ENCODE measurements at places on chromosomes 7 and 10. TPM values are rescaled to one million over a fixed set of nuclear protein-coding genes. Genes with fewer than 3 reads are reported as not detected.

Gene UNCX
- not detected for total RNA-seq

Gene PARP12
- total RNA-seq: 3.4 TPM

Gene FAM221A
- total RNA-seq: 34.4 TPM

Gene CRTAC1
- total RNA-seq: 4.6 TPM

Gene CPA5
- total RNA-seq: not detected

Gene MNX1
- 86.5 TPM for total RNA-seq

GRCh38 chr10:14466257-14466656, 135.5 kb upstream of the FRMD4A start:
- no peak for DNase-seq
- peaks cover 7% of the 10 kb centered on the region for H3K4me1 ChIP-seq
- H3K27ac ChIP-seq: no peak overlapping the region

DNA sequence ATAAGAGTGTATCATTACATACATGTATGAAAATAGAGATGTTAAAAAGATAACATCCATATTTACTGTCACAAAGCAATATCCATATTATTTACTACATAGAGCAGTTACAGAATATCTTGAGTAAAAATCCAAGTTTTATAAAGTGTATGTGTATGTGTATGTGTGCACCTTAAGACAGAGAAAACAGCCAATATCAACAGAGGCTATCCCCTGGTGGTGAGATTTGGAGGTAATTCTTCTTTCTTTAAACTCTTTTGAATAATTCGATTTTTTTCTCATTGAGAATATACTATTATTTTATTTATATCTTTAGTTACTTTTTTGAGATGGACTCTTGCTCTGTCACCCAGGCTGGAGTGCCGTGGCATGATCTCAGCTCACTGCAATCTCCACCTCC, 18.4 kb downstream of the TRDMT1 start:
- H3K27me3 ChIP-seq: no peaks in the 10 kb centered on the region
- peaks cover 3% of the 10 kb centered on the region for H3K4me1 ChIP-seq
- no peak overlapping the region for H3K27ac ChIP-seq
- no peak overlapping the region for H3K4me3 ChIP-seq
- no peak for DNase-seq
- H3K36me3 ChIP-seq: no peaks in the 10 kb centered on the region

DNA sequence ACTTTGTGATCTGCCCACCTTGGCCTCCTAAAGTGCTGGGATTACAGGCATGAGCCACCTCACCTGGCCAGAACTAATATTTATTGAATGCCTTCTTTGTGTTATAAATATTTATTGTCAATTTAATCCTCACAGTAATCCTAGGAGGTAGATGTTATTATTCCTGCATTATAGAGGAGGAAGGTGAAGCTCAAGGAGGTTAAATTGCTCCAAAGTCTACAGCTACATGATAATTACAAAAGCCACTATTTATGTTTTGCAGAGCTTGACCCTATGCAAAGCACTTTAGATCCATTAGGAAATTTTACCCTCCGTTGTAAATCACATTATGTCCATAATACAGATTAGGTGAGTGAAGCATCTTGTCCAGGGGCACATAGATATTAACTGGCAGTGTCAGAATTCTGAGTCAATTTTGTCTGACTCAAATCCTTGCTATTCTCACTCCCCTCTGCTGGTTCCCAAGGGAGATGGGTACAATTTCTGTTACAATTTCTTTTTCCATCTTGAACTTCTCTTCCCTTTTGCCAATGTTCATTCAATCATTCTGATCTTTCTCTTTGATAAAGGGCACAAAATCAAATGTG, 25.7 kb upstream of the CDK14 start:
- H3K4me1 ChIP-seq: no peaks in the 10 kb centered on the region
- no peak for DNase-seq
- H3K36me3 ChIP-seq: no peaks in the 10 kb centered on the region
- no peaks in the 10 kb centered on the region for H3K27me3 ChIP-seq
- no peak overlapping the region for H3K27ac ChIP-seq
- no peak overlapping the region for H3K4me3 ChIP-seq

- no peak overlapping the region for H3K27ac ChIP-seq
- H3K4me1 ChIP-seq: no peaks in the 10 kb centered on the region
- no peak for DNase-seq
- no peaks in the 10 kb centered on the region for H3K36me3 ChIP-seq
- H3K4me3 ChIP-seq: no peak overlapping the region
These were observed 26.9 kb downstream of the RAMP3 start for GRCh38 chr7:45184326-45185027.

DNA sequence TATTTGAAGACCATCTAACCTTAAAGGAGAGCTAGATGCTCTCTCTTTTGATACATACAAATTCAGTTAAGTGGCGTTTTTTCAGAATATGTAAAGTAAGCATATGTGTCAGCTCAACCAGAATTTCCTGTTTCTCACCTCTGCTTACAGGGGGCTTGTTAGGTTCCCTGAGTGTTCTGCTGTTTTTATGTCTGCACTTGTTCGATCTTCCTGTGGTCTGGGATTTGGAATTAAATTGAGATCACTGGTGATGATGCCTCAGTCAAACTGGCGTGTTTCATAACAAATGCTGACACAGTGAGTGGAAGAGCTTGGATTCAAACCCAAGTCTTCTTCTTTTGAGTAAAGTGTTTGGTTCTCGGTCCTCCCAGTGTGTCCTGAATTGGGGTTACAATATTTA, 348.3 kb upstream of the AKR1E2 start:
- peaks cover 2% of the 10 kb centered on the region for H3K4me1 ChIP-seq
- no peaks in the 10 kb centered on the region for H3K36me3 ChIP-seq
- no peak for DNase-seq
- H3K27ac ChIP-seq: no peak overlapping the region
- peaks cover 4% of the 10 kb centered on the region for H3K27me3 ChIP-seq
- H3K4me3 ChIP-seq: no peak overlapping the region

GRCh38 chr7:34757570-34758110, 99.6 kb downstream of the NPSR1 start:
- DNase-seq: no peak
- H3K36me3 ChIP-seq: peaks cover 8% of the 10 kb centered on the region
- H3K27me3 ChIP-seq: no peaks in the 10 kb centered on the region
- no peak overlapping the region for H3K27ac ChIP-seq
- no peak overlapping the region for H3K4me3 ChIP-seq

DNA sequence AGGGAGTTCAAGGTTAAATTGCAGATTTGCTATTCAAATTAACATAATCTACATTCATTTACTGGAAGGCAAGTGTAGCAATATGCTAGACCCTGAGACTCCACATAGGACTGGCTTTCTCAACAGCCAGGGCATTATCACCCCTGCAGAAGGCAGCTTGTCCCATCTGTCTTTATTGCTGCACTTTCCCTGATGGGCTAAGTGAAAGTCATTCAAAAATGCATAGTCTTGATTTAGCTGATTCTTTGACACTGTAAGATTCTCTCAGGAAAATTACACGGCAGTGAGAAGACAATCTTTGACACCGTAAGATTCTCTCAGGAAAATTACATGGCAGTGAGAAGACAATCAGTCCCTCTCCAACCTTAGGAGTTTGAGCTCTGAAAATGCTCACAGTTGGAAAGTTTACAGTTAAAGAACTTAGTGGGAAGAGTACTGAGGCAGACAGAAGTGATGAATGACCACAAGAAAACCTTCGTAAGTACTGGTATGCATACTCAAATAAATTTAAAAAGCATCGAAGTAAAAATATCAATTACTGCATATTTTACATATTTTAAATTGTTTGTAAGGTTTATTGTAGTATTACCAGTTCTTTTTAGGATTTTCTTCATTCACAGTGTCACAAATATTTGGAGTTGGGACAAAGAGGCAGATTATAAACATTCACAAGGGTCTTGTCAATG, 88.9 kb downstream of the RAPGEF5 start:
- H3K27ac ChIP-seq: no peak overlapping the region
- peaks cover 21% of the 10 kb centered on the region for H3K4me1 ChIP-seq
- no peaks in the 10 kb centered on the region for H3K27me3 ChIP-seq
- H3K4me3 ChIP-seq: no peak overlapping the region

GRCh38 chr10:113954409-113954808, 89.3 kb upstream of the ADRB1 start:
- H3K36me3 ChIP-seq: no peaks in the 10 kb centered on the region
- H3K27ac ChIP-seq: no peak overlapping the region
- peaks cover 15% of the 10 kb centered on the region for H3K4me1 ChIP-seq
- peaks cover 2% of the 10 kb centered on the region for H3K27me3 ChIP-seq
- no peak overlapping the region for H3K4me3 ChIP-seq

DNA sequence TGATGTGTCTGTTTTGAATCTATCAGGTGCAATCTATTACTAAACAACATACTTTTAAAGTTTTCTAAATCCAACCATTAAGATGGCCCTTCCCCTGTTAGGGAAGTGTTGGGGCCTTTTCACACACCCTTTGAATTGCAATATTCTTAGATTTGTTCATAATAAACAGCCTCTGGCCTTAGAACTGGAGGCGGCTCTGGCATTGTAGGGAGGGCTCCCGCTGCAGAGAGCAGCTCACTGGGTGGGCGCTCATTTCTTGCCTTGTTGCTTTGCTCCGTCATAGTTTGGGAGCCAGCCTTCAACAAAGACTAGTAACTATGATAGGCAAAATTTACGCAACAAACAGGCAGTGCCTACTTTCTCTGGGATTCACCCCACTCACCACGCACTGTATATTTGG, 4.2 kb upstream of the HOXA10 start:
- H3K36me3 ChIP-seq: no peaks in the 10 kb centered on the region
- H3K27me3 ChIP-seq: peaks cover 92% of the 10 kb centered on the region
- no peak overlapping the region for H3K27ac ChIP-seq
- no peak overlapping the region for H3K4me3 ChIP-seq

DNA sequence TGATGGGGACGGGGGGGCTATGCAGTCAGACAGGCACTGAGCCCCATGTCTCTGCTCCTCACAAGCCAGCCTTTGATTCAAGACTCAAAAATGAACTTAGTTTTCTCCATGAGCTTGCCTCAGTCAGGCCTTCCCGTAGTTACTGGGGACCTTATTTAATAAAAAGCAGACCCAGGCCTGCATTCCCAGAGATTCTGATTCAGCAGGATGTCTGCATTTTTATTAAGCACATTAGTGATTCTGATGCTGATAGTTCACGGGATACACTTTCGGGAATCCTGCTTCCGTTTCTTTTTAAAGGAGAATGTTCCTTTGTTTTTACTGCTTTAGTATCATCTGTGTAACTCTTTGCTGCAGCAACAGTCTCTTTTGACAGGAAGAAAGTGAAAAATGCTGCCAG, 28.3 kb upstream of the PLPP4 start:
- no peak for DNase-seq
- no peak overlapping the region for H3K27ac ChIP-seq

- no peaks in the 10 kb centered on the region for H3K36me3 ChIP-seq
- no peak overlapping the region for H3K4me3 ChIP-seq
- no peak for DNase-seq
- no peak overlapping the region for H3K27ac ChIP-seq
These were observed 8.8 kb downstream of the INPP5F start for GRCh38 chr10:119734396-119735332.

GRCh38 chr7:78020136-78020873, 221.7 kb downstream of the PHTF2 start:
- H3K27ac ChIP-seq: peak overlapping the region; percentile 93
- no peaks in the 10 kb centered on the region for H3K27me3 ChIP-seq
- H3K36me3 ChIP-seq: no peaks in the 10 kb centered on the region
- H3K4me3 ChIP-seq: peak overlapping the region; percentile 72
- no peak for DNase-seq
- peaks cover 23% of the 10 kb centered on the region for H3K4me1 ChIP-seq

- peaks cover 8% of the 10 kb centered on the region for H3K4me1 ChIP-seq
- H3K36me3 ChIP-seq: peaks cover 1% of the 10 kb centered on the region
- no peak overlapping the region for H3K27ac ChIP-seq
- H3K4me3 ChIP-seq: no peak overlapping the region
- no peaks in the 10 kb centered on the region for H3K27me3 ChIP-seq
- DNase-seq: no peak
These were observed 10.6 kb upstream of the RAB11FIP2 start for GRCh38 chr10:118057361-118057760.

- H3K4me3 ChIP-seq: peak overlapping the region; percentile 3
- peaks cover 41% of the 10 kb centered on the region for H3K27me3 ChIP-seq
- no peak overlapping the region for H3K27ac ChIP-seq
- H3K36me3 ChIP-seq: no peaks in the 10 kb centered on the region
- H3K4me1 ChIP-seq: peaks cover 7% of the 10 kb centered on the region
- no peak for DNase-seq
These were observed 39.2 kb upstream of the ENO4 start for GRCh38 chr10:116810120-116810500.

- H3K36me3 ChIP-seq: peaks cover 4% of the 10 kb centered on the region
- H3K27me3 ChIP-seq: no peaks in the 10 kb centered on the region
- DNase-seq: no peak
- peaks cover 10% of the 10 kb centered on the region for H3K4me1 ChIP-seq
These were observed 135.8 kb downstream of the KMT2E start for GRCh38 chr7:105149827-105150226.

DNA sequence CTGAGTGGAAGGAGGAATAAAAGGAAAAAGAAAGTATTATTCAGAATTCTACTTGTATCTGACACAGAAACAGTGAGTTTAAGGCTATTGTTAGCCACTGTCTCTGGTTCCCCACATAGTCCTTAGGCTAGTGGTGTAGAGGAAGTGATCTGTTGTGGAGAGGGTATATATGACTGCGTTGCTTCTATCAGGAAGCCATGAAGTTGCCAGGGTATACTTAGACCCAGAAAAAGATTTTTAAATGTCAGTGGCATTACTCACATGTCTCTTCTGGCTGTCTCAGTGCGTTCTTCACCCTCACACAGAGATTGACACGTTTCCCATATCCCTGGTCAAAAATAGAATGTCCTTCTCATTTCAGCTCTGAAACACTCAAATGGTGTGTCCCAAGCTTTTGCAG, 72.7 kb downstream of the SEM1 start:
- H3K4me1 ChIP-seq: no peaks in the 10 kb centered on the region
- no peak overlapping the region for H3K27ac ChIP-seq
- DNase-seq: no peak
- no peaks in the 10 kb centered on the region for H3K27me3 ChIP-seq

DNA sequence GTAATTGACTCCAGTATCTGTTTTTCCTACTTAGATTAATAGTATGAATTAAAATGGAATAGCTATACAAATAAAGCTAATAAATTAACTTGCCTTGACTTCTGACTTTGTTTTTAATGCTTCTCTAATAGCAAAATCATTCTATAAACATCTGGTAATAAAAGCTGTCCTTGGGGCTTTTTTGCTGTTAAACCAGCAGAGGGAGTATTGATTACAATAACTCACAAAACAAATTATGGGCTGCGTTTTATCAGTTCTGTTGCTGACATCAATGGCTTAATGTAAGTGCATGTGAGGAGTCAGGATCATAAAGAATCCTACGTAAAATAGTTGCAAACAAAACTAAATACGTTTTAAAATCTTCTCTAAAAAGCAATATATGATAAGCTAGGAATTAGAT, 667.8 kb downstream of the PCDH15 start:
- H3K36me3 ChIP-seq: no peaks in the 10 kb centered on the region
- no peak for DNase-seq
- H3K4me1 ChIP-seq: no peaks in the 10 kb centered on the region
- H3K27me3 ChIP-seq: no peaks in the 10 kb centered on the region
- H3K27ac ChIP-seq: no peak overlapping the region
- no peak overlapping the region for H3K4me3 ChIP-seq

Measured in progenitor cell of endocrine pancreas (in vitro differentiated cells).